ENCODE measurements at places on chromosomes 13 and 19. TPM values are rescaled to one million over a fixed set of nuclear protein-coding genes. Genes with fewer than 3 reads are reported as not detected.

DNA sequence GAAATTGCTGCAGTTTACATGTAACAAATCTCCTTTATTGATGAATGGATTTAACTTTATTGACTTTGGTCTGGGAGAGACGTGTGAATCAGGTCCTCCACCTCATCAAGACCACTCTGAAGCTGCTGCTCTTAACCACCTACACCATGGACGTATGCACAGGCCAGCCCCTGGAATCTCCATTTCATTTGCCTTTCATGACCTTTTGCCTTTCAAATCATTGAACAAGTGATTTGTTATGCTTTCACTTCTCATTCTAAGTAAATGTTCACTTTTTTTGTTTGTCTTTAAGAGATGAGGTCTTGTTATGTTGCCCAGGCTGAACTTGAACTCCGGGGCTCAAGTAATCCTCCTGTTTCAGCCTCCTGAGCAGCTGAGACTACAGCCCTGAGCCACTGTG lies 240.0 kb upstream of the SERP2 start:
- H3K36me3 ChIP-seq = no peaks in the 10 kb centered on the region
- no peak overlapping the region for H3K4me3 ChIP-seq
- H3K27me3 ChIP-seq = no peaks in the 10 kb centered on the region
- H3K27ac ChIP-seq = no peak overlapping the region

GRCh38 chr19:10846500-10847202 lies 1.6 kb upstream of the C19orf38 start:
- no peak overlapping the region for H3K27ac ChIP-seq
- DNase-seq = no peak
- no peak overlapping the region for H3K4me3 ChIP-seq
- no peaks in the 10 kb centered on the region for H3K4me1 ChIP-seq
- no peaks in the 10 kb centered on the region for H3K27me3 ChIP-seq
- H3K36me3 ChIP-seq = no peaks in the 10 kb centered on the region

- H3K36me3 ChIP-seq = no peaks in the 10 kb centered on the region
- H3K4me1 ChIP-seq = no peaks in the 10 kb centered on the region
- H3K4me3 ChIP-seq = no peak overlapping the region
- DNase-seq = no peak
- H3K27ac ChIP-seq = no peak overlapping the region
Observed at GRCh38 chr13:47646298-47646697, 354.8 kb downstream of the SUCLA2 start.

The ETHE1 gene
- 71.1 TPM for total RNA-seq

The ALG11 gene
- 33.3 TPM for total RNA-seq

The MRPL4 gene
- total RNA-seq = 101 TPM

The PABPC3 gene
- total RNA-seq = under 0.01 TPM

GRCh38 chr13:51225029-51225428 lies 2.8 kb downstream of the FAM124A start:
- no peaks in the 10 kb centered on the region for H3K4me1 ChIP-seq
- H3K36me3 ChIP-seq = no peaks in the 10 kb centered on the region
- no peak overlapping the region for H3K4me3 ChIP-seq
- no peak overlapping the region for H3K27ac ChIP-seq

The USP12 gene
- total RNA-seq = 21.8 TPM

- H3K36me3 ChIP-seq = no peaks in the 10 kb centered on the region
- no peaks in the 10 kb centered on the region for H3K27me3 ChIP-seq
- H3K4me3 ChIP-seq = no peak overlapping the region
- DNase-seq = peak; percentile 73
Observed at GRCh38 chr13:37648609-37649008, 50.0 kb upstream of the POSTN start.

DNA sequence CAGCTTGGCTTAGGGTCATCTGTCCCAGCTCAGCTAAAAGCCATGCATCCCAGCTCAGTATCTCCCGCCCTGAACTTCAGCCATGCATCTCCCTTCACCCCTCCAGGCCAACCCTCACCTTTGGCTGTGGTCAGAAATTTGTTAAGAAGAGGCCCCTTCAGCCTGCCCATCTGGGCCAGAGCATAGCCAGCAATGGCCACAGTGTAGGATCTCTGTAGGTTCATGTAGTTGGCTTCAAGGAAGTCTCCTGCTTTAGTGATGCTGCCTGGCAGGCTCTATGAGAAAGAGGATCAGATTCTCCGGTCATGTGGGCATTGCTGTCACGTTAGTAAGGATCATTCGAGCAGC lies 16.6 kb upstream of the TNFSF14 start:
- no peaks in the 10 kb centered on the region for H3K27me3 ChIP-seq
- H3K4me3 ChIP-seq = no peak overlapping the region
- H3K27ac ChIP-seq = no peak overlapping the region
- no peak for DNase-seq
- no peaks in the 10 kb centered on the region for H3K36me3 ChIP-seq

DNA sequence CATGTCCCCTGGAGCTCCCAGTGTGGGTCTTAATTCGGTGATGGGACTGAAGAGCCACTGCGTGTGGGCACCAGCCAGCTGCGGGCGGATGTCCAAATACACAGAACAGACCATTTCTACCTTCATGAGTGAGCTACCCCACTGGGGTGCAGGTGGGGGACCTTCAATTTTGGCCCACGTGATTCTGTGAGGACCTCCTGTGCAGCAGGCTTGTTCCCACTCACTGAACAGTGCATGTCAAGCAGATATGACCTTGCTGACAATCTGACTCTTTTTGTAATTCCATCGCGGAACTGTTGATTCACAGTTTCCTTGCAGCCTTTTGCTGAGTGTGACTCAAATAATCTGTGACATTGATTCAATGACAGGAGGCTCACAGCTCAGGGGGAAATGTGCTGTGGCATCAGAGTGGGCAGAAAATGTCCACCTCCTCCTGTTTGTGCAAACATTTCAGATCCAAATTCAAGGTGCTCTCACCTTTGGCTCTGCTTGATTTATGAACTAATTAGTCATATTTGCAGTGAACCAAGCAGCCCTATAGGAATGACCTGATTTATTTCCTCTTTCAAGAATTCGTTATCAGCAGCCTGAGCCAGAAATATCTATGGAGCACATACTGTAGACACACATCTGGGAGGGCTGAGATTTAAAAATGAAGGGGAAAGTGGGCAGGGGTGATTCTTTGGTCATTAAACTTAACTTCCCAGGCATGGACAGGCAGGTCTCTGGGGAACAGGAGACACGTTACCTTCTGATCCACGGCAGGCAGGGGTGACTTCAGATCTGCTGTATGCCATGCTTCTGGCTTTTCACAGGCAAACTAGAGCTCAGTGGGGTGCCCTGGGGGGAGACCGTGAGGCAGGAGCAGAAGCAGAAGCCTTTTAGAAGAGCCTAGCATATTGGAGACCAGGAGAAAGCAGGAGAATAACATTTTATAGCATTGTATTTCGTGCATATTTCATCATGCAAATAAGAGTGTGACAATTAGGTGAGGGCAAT lies 170.0 kb upstream of the KL start:
- DNase-seq = no peak
- H3K36me3 ChIP-seq = no peaks in the 10 kb centered on the region
- H3K4me3 ChIP-seq = no peak overlapping the region
- H3K27ac ChIP-seq = no peak overlapping the region
- no peaks in the 10 kb centered on the region for H3K4me1 ChIP-seq

DNA sequence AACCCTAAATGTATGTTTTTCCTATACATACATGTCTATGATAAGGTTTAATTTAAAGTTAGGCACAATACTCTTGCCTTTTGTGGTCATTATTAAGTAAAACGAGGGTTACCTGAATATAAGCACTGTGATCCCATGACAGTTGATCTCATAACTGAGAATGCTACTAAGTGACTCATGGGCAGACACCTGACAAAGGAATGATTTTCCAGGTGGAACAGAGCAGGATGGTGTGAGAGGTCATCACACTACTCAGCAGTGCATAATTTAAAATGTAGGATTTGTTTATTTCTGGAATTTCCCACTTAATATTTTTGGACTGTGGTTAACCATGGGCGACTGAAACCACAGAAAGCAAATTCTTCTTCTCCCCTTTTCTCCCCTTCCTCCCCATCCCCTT lies 178.9 kb downstream of the UGGT2 start:
- DNase-seq = no peak
- H3K27ac ChIP-seq = no peak overlapping the region
- no peak overlapping the region for H3K4me3 ChIP-seq
- no peaks in the 10 kb centered on the region for H3K4me1 ChIP-seq
- H3K36me3 ChIP-seq = peaks cover 23% of the 10 kb centered on the region
- no peaks in the 10 kb centered on the region for H3K27me3 ChIP-seq

The ARRDC5 gene
- total RNA-seq = not detected

- H3K36me3 ChIP-seq = no peaks in the 10 kb centered on the region
- DNase-seq = no peak
- no peaks in the 10 kb centered on the region for H3K27me3 ChIP-seq
- H3K4me3 ChIP-seq = peak overlapping the region; percentile 91
- peak overlapping the region; percentile 87 for H3K27ac ChIP-seq
- peaks cover 30% of the 10 kb centered on the region for H3K4me1 ChIP-seq
Observed at GRCh38 chr13:79406597-79406908, 498 bp upstream of the RBM26 start.

The MTIF3 gene
- 40.7 TPM for total RNA-seq

The MYO16 gene
- not detected for total RNA-seq

GRCh38 chr19:18833849-18834643 lies 2.3 kb downstream of the UPF1 start:
- H3K4me3 ChIP-seq = peak overlapping the region; percentile 85
- no peaks in the 10 kb centered on the region for H3K36me3 ChIP-seq
- H3K4me1 ChIP-seq = peaks cover 21% of the 10 kb centered on the region
- no peak overlapping the region for H3K27ac ChIP-seq
- peak; percentile 46 for DNase-seq

- no peaks in the 10 kb centered on the region for H3K4me1 ChIP-seq
- no peak overlapping the region for H3K27ac ChIP-seq
- H3K4me3 ChIP-seq = no peak overlapping the region
- no peaks in the 10 kb centered on the region for H3K36me3 ChIP-seq
- 0 out of 2 replicates have a peak, but pooled peaks cover 7% of the 10 kb centered on the region for H3K27me3 ChIP-seq
Observed at GRCh38 chr19:50861010-50861409, 6.3 kb downstream of the KLK3 start.

DNA sequence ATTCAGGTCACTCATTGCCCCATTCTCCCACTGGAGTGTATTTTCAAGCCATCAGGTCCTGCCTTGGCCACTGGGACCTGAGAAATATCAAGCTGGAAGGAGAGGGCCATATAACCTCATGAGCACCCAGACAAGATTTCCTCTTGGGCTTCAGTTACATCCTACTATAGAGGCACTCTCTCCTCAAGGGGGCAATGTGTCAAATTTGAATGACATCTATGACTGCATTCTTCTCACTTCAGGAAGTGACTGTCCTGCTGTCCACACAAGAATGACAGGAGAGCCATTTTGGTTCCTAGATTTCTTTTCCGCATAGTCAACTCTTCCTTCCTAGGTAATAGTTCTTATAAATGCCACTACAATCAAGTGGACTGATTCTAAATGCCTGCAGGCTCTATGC lies 416.2 kb downstream of the DIAPH3 start:
- H3K36me3 ChIP-seq = no peaks in the 10 kb centered on the region
- peaks cover 45% of the 10 kb centered on the region for H3K4me1 ChIP-seq
- DNase-seq = no peak
- H3K4me3 ChIP-seq = no peak overlapping the region
- H3K27ac ChIP-seq = no peak overlapping the region

DNA sequence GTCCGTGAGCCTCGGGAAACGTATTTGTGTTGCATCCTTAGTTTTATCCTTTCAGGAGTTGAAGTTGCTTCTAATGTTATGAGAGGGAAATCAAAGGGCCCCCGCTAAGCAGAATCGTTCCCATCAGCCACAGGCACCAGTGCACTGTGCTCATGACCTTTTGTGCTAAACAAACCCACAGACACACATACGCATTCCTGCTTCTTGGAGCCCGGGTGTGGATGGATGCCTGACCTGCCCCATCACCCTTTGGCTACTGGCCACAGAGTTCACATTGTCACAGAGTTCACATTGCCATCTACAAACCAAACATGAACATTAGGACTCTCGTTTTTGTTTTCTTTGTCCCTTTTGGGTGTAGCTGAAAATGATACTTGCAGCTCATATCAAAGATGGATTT lies 47.2 kb downstream of the CHST8 start:
- H3K27ac ChIP-seq = no peak overlapping the region
- H3K4me3 ChIP-seq = no peak overlapping the region
- DNase-seq = no peak
- H3K36me3 ChIP-seq = no peaks in the 10 kb centered on the region
- H3K4me1 ChIP-seq = no peaks in the 10 kb centered on the region

The KBTBD7 gene
- total RNA-seq = 4.6 TPM

- no peak within 1 kb of the TSS for H3K27ac ChIP-seq
- H3K36me3 ChIP-seq = no peaks in the 10 kb centered on the region
- no peaks in the 10 kb centered on the region for H3K4me1 ChIP-seq
Observed at GRCh38 chr13:87671031-87671752, at the start of gene SLITRK5. SLITRK5 (plus strand) TSS chr13:87671371; CDS start chr13:87675389, 4,018 bp downstream.

The C1QTNF9B gene
- not detected for total RNA-seq

The C3 gene
- total RNA-seq = 3.1 TPM

The FFAR3 gene
- not detected for total RNA-seq

The ZNF575 gene
- not detected for total RNA-seq

GRCh38 chr13:106550570-106551135 lies 15.2 kb upstream of the EFNB2 start:
- peaks cover 45% of the 10 kb centered on the region for H3K36me3 ChIP-seq
- no peaks in the 10 kb centered on the region for H3K4me1 ChIP-seq
- no peak overlapping the region for H3K4me3 ChIP-seq
- DNase-seq = no peak

DNA sequence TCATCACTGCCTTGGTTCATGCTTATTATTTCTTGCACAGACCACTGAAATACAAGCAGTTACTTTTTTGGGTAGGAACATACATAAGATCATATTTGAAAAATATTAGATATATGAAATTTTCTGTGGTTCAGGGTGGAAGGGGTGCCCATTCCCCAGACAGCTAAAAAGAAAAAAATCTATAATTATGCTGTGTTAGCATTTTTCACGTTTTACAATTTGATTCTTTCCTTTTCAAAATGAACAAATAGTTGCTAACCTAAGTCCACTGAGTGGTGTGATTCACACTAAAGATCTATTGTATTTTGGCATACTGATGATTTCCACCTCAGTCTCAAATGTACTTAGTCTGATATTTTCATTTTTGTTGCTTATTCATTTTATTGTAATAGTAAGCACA lies 66.8 kb upstream of the FBXL3 start:
- no peak overlapping the region for H3K4me3 ChIP-seq
- peaks cover 47% of the 10 kb centered on the region for H3K36me3 ChIP-seq
- DNase-seq = no peak
- H3K27ac ChIP-seq = no peak overlapping the region
- H3K27me3 ChIP-seq = no peaks in the 10 kb centered on the region

The GSX1 gene
- not detected for total RNA-seq

GRCh38 chr19:46977548-46977947 lies 42.1 kb upstream of the NPAS1 start:
- peak; percentile 35 for DNase-seq
- peaks cover 63% of the 10 kb centered on the region for H3K4me1 ChIP-seq
- H3K36me3 ChIP-seq = no peaks in the 10 kb centered on the region
- no peak overlapping the region for H3K4me3 ChIP-seq
- H3K27me3 ChIP-seq = no peaks in the 10 kb centered on the region

GRCh38 chr19:48348045-48348444 lies 15.7 kb downstream of the TMEM143 start:
- H3K27me3 ChIP-seq = no peaks in the 10 kb centered on the region
- DNase-seq = no peak
- H3K4me1 ChIP-seq = no peaks in the 10 kb centered on the region
- H3K27ac ChIP-seq = no peak overlapping the region

GRCh38 chr19:15843203-15843893 lies 27.9 kb upstream of the OR10H1 start:
- no peaks in the 10 kb centered on the region for H3K36me3 ChIP-seq
- H3K4me1 ChIP-seq = no peaks in the 10 kb centered on the region
- no peak overlapping the region for H3K27ac ChIP-seq
- H3K4me3 ChIP-seq = no peak overlapping the region

- no peak overlapping the region for H3K27ac ChIP-seq
- no peak for DNase-seq
- peaks cover 12% of the 10 kb centered on the region for H3K4me1 ChIP-seq
- H3K36me3 ChIP-seq = no peaks in the 10 kb centered on the region
Observed at GRCh38 chr13:21584973-21585592, 18.9 kb downstream of the MICU2 start.

The RNF225 gene
- total RNA-seq = not detected

All from GM23248 (cell line).